ENCODE measurements at places on chromosomes 4 and X.

DNA sequence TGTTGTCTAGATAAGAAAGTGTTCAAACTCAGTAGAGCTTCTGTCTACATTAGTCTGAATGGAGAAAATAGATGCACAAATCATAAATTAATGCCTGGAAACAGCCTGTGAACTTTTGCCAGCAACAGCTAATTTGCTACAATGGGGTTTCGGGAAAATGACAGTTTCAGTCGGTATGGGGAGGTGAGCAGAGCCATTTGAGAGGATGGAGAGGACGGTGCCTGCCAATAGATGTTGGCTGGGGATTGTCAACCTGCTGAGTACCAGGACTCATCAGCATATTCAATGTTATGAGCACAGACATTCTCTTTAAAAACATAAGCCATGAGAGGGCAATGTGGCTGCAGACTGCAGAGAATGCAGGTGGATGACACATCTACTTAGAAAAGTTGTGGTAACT lies 230.3 kb upstream of the PCDH18 start:
- no peak for DNase-seq

DNA sequence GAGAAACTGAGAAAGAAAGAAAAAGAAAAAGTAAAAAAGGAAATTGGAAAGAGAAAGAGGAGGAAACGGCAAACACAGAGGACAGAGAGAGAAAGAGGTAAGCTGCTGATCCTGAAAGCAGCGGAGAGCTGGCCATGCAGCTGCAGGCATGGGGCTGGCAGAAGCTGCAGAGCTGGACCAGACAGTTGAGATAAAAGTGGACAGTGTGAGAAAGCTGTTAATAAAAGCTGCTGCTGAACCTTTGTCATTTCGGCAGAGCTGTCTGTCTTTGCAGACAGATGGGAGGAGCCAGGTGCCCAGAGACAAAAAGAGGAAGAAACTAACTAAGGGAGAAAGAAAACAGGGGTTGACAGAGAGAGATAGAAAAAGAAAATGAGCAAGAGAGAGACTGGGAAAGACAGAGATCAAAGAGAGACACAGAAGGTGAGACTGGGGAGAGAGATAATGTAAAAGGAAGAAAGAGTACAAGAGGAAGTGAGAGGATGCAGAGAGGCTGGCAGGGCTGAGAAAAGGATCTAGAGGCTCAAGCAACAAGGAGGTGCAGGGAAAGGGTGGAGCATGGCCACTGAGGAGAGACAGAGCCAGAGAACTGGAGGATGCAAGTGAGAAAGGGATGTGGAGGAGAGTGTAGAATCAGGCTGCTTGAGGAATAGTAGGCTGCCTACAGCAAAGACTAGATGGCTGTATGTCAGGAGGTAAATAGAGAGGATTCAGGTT lies 376.8 kb upstream of the FGF16 start:
- no peak for DNase-seq

GRCh38 chr4:104128850-104129213 lies 365.9 kb downstream of the CXXC4 start:
- no peak for DNase-seq

- no peak for DNase-seq
These were observed 45.9 kb downstream of the HMGB2 start for GRCh38 chr4:173288296-173288695.

GRCh38 chr4:107736924-107737448 lies 17.0 kb upstream of the PAPSS1 start:
- peak; percentile 26 for DNase-seq

DNA sequence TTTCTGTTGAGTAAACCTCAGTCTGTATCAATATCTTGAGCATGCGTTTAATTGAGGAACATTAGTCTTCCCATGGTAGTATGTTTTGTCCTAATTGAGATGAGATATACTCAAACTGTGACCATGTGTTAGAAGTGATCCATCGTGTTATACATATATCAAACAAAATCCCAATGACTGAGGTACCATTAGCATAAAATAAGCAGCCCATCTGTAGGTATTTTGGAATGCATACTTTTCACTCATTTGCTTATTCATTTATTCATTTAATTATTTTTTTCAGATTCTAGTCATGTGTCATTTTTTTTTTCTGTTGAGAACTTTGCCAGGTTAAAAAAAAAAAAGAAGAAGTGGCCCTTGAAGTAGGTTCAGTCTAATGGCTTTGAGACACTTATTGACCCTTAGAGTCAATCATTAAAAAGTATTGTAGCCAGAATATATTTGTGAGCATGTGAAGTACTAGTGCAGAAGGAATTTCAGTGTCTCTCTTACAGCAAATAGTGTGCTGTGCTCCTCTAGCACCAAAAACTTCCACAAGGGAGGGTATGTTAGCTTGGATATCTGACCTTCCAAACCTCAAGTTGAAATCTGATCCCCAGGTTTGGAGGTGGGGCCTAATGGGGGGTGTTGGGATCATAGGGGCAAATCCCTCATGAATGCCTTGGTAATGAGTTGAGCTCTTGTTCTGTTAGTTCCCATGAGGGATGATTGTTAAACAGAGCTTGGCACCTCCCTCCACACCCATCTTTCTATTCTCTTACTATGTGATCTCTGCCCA lies 130.8 kb upstream of the NPY2R start:
- DNase-seq = no peak

- DNase-seq = no peak
These were observed 471 bp downstream of the MCTS1 start for GRCh38 chrX:120604361-120604782.

DNA sequence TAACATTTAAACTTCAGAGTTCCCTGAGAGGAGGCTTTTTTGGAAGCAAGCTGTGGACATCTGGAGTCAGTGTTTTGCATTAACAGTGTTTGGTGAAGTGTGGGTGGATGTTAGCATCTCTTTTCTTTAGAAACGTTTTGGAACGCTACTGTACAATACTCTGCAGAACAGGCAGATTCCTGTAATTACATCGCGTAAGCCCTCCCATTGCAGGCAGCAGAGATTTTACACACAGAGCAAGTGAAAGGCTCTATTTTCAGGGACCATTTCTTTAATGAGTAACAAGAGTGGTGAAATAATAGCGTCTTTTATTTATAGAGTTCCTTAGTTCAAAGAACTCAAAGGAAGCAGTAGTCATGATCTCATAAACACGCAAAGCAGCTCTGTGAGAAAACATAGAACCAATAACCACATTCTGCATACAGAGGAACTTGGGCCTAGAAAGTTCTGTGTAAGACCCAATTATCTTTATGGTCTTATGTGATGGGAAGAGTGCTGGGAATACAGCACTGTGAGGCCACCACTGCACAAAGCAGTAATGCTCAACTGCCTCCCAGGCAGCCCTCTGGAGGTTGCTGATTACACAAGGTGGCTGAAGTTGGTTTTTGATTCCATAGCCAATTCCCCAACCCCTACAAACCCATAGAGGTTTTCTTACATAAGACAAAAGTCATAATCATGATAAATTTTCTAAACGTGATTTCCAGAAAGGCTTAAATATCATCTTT lies 298.7 kb upstream of the EPHA5 start:
- DNase-seq = no peak

GRCh38 chrX:46904626-46905025 lies 7.6 kb upstream of the JADE3 start:
- DNase-seq = no peak

DNA sequence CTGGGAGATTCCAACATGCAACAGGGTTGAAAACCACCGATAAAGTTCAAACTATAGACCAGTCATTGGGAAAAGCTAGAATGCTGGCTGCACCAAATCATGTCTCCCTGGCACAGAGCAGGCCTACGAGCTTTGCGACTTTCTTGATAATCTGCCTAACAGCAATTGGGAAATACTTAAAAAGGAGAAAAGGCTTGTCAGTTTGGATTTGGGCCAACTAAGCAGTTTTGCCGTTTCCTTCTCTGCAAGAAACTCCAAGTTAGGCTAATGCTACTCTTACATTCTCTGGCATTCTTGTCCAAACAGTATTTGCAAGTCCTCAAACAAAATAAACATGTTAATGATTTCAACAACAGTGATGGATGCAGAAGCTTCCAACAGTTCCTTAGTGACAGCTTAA lies 87.9 kb downstream of the PDK3 start:
- no peak for DNase-seq

DNA sequence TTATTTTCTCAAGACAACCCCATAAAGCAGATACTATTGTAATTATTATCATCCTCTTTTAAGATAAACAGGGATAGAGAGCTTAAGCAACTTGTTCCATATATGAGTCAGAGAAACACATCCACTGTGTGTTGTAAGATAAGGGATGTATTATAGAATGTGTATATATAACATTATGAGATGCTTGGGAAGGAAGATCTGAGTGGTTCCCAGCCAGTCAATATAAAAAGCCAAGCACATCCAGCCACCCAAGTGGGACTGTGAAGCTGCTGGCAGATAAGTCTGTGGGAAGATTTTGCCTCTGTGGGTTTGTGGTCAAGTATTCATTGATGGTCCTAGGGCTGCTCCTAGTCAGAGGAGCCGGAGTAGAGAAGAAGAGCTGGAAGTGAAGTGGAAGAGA lies 16.5 kb upstream of the BMPR1B start:
- no peak for DNase-seq

DNA sequence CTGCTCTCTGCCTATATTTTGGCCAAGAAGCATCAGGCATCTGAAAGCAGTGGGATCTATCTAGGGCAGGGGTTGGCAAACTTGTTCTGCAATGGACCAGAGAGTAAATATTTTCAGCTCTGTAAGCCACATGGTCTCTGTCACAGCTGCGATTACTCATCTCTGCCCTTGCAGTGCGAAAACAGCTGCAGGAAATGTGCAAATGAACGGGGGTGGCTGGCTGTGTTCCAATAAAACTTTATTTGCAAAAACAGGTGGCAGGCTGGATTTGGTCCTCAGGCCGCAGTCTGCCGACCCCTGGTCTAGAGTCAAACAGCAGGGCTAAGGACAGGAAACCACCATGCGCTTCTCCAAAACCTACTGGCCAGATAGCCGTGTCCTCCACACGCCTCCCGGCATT lies 48.6 kb downstream of the ACOX3 start:
- DNase-seq = no peak

DNA sequence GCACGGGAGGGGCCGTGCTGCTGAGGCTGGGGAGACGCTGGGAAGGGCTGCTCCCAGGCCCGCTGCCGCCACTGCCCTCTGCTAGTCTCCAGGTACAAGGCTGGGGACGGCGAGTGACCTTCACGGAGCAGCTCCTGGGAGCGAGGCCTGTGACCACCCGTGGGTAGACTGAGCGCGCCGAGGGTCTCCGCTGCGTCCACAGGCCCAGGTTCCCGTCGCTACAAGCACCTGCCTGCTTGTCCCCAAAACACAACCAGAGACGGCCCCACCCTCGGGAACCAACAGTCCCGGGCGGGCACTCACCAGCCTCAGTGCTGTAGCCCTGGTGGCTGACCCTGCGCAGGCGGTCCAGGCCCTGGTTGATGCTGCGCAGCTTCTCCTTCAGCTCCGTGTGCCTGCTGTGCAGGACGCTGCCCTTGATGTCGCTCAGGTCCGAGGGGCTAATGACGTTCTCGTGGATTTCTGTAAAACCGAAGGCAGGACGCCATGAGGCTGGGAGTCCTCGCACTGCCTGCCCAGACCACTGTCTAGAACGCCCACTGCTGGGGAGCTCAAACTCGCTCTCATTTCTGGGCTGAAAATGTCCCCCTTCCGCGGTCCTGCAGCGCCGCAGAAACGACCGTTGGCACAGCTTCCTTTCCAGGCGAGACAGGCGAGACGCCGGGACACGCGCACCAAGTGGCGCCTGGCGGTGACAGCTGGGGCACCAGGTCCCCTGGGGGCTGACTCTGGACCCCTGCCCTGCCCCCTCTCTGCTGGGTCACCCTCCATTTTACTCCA lies 14.3 kb downstream of the LRPAP1 start:
- no peak for DNase-seq

GRCh38 chr4:132642016-132642817 lies 506.9 kb upstream of the PCDH10 start:
- no peak for DNase-seq

DNA sequence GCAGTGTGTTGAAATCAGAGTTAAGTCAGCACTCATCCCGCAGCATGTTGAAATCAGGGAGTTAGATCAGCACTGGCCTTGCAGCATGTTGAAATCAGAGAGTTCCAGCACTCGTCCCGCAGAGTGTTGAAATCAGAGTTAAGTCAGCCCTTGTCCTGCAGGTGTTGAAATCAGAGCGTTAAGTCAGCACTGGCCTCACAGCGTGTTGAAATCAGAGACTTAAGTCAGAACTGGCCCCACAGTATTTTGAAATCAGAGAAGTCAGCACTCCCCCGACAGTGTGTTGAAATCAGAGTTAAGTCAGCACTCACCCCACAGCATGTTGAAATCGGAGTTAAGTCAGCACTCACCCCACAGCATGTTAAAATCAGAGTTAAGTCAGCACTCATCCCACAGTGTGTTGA lies 10.9 kb upstream of the UVSSA start:
- no peak for DNase-seq

- no peak for DNase-seq
These were observed 90.8 kb downstream of the IRF2 start for GRCh38 chr4:184383497-184384055.

DNA sequence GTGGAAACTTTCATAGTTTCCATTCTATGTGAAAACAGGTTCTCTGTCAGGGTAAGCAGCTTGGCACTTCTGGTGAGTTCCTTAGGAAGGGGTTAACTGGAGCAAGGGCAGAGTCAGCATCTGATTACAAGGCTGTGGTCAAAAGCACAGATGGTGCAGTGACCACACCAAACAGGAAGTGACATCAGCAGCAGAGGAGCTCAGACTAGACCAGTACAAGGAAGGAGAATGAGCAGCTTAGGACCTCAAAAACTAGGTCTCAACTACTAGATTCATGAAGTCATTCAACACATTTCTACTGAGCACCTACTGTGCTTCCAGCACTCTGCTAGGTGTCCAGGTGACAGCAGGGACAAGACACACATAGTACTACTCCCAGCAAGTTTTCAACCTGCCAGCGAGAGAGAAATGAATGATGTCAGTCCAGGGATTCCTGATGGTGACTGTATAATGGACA lies 130.2 kb downstream of the AMELX start:
- no peak for DNase-seq

DNA sequence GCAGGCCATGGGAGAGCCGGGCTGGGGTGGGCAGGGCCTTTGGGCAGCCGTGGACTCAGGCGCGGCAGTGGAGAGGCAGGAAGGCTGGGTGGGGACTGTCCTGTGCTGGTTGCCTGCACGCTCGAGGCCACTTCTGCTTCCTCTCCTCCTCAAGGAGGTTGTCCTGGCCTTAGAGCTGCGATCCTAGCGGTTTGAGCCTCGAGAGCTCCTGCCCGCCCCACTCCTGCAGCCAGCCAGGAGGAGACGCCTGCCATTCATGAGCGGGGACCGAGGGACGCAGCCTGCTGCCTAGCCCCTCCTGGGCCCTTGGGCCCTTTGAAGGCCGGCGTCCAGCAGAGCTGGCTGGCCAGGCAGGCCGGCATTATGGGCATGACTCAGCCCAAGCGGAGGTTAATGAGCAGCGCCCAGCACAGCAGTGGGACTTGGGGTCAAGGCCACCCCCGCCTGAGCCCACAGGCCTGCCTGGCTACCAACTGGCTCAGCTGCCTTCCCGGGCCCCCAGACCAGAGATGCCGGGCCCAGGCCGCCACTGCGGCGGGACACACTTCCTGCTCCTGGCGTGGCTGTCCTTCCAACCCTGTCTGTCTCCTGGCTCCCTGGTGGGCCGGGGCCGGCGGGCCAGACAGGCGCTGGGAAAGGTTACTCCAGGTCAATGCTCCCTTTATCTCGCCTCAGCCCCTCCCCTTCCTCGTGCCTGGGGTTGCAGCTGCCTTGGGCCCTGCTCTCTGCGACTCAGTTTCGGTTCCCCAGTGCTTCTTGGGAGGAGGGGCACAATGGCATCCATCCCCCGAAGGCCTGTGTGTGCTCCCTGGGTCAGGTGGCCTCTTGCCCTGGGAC lies 1.8 kb downstream of the ABCD1 start:
- no peak for DNase-seq
